ENCODE measurements at places on chromosomes 11 and 22. TPM values are rescaled to one million over a fixed set of nuclear protein-coding genes. Genes with fewer than 3 reads are reported as not detected.

GRIA4 gene
- 56.4 TPM for total RNA-seq

DNA sequence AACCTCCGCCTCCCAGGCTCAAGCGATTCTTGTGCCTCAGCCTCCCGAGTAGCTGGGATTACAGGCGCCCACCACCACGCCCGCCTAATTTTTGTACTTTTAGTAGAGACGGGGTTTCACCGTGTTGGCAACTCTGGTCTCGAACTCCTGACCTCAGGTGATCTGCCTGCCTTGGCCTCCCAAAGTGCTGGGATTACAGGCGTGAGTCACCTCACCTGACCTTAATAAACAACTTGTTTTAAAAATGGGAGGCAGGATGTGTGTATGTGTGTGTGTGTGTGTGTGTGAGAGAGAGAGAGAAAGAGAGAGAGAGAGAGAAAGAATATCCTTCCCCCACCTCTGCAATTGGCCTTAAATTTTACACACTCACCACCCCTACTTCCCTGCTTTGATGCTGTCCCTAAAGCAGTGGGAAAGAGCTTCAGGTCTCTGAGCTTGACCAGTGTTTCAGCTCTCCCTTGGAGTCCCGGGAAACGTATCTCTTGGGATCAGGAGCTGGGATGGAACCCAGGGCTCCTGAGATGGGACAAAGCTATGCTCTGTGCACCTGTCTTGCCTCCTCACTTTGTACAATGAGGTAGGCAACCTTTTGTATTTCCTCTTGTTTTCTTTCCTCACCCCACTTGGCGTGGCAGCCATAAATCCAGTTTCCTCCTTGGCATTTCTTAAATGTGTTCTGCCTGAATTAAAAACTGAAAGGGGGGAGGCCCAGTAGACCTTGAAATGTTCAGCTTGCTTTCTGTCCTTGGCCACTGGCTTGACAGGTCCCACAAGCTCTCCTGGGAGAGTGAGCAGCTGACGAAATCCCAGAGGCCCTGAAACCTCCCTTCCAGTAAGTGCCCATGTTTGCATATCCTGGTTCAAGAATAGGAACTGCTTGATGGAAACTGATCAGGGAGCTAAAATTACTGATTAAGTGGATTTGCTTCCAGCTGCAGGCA, 17.8 kb upstream of the XBP1 start:
- ATAC-seq, result no peak

DNA sequence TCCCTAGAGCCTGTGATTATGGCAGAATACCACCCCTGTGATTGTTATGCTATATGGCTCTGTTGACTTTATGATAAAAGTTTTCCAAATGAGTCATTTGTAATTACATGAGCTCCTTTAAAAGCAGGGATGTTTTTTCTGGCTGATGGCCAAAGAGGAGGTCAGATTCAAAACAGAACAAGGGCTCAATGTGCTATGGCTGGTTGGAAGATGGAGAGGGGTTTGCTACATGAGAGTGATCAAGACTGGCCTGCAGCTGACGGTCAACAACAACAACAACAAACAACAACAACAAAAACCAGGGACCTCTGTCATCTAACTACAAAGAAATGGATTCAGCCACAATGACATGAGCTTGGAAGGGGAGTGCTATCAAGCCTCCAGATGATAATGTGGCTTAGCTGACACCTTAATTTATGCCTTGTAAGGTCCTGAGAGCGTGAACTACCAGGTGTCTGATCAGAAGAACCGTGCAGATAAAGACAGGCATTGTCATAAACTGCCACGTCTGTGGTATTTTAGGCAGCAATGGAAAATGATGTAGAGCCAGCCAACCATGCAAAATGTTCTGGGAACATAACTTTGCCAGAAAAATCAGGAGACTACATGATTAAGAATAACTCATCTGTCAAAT, 47.2 kb downstream of the PIWIL3 start:
- ATAC-seq, result no peak

DNA sequence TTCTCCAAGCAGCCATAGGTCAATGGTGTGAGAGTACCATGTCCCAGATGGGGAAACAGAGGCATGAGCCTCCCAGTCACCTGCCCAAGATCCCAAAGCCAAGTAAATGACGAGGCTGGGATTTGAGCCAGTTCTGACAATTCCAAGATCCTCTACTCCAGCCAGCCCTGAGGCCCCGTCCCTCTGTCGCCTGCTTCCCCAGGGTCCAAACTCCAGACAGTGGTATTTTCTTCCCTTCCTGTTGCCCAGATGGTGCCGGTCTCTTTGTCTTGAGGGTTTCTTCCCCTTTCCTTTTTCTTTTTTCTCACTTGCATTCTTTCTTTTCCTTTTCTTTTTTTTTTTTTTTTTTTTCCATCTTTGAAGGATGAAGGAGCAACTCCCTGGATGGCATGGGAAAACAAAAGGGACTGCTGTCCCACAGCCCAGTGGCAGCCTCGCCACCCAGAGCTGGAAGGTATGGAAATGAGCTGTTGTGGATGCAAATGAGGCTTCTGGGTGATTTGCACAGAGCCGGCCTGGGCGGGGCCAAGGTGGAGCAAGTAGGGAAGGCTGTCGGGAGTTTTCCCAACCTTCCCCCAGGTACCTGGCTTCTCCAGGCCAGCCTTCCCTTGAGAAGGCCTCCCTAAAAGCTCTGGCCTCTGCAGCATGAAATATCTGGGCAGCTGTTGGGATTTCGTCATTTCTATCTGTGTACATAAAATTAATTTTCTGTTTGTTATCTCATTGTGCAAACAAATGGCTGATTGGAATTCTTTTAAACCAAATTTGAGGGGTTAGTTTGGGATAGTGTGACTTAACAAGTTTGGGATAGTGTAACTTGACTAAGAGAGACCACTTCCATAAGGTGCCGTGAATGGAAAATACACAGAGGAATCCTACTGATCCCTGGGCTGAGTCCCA, 146.8 kb downstream of the MN1 start:
- ATAC-seq, result peak; percentile 94

- peak; percentile 99 for ATAC-seq
Measured at GRCh38 chr11:96012086-96012824, 88.3 kb upstream of the MTMR2 start.

TST gene
- total RNA-seq, result 12.1 TPM

GRCh38 chr11:101797335-101797734, 117.5 kb upstream of the CEP126 start:
- ATAC-seq, result no peak

- ATAC-seq, result peak; percentile 84
Measured at GRCh38 chr11:61120706-61121191, 18.5 kb downstream of the CD5 start.

OR51E2 gene
- 25.3 TPM for total RNA-seq

- ATAC-seq, result peak; percentile 94
Measured at GRCh38 chr22:20456064-20456721, 18.6 kb upstream of the SCARF2 start.

DNA sequence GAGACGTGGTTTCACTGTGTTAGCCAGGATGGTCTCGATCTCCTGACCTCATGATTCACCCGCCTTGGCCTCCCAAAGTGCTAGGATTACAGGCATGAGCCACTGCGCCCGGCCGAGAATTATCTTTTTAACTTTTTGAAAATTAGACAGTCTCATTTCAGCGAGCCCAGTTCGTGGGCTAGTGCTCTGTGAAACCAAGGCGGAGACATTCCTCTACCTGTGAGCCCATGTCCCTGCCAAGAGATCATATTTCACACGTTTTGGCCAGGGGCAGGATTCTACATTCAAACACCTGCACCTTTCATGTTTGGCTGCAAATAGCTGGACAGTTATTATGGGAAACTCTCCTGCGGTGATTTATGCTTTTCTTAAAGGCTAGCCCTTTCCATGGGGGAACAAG, 60.3 kb downstream of the IRAG1 start:
- no peak for ATAC-seq

GRCh38 chr22:39177791-39178190, 25.3 kb upstream of the CBX7 start:
- ATAC-seq, result no peak

Measured in motor neuron (in vitro differentiated cells).